Renal pelvis (tissue), 12 donors: ENCODE measurements at places on chromosomes 2 and 18. TPM values are rescaled to one million over a fixed set of nuclear protein-coding genes. Genes with fewer than 3 reads are reported as not detected.

The ASAP2 gene
- 53.4 TPM for polyA plus RNA-seq

The FNDC4 gene
- 6.6 TPM for polyA plus RNA-seq

The GPAT2 gene
- 2.8 TPM for polyA plus RNA-seq

The PRSS56 gene
- polyA plus RNA-seq, result not detected

The ALPP gene
- polyA plus RNA-seq, result not detected

The PAX3 gene
- polyA plus RNA-seq, result not detected

The DUSP19 gene
- 4.2 TPM for polyA plus RNA-seq

The TFPI gene
- 38.1 TPM for polyA plus RNA-seq

The FOXI3 gene
- 0.18 TPM for polyA plus RNA-seq

The EGR4 gene
- polyA plus RNA-seq, result not detected

The CASP10 gene
- 7.0 TPM for polyA plus RNA-seq

The GAREM2 gene
- 9.3 TPM for polyA plus RNA-seq

The ASB18 gene
- 0.13 TPM for polyA plus RNA-seq

The HTR2B gene
- polyA plus RNA-seq, result 7.3 TPM

The TRABD2A gene
- polyA plus RNA-seq, result 0.88 TPM

The C1QL2 gene
- not detected for polyA plus RNA-seq

The GPR75 gene
- 3.9 TPM for polyA plus RNA-seq

The SLC38A11 gene
- 5.3 TPM for polyA plus RNA-seq

The FIGN gene
- 9.3 TPM for polyA plus RNA-seq

The HOXD3 gene
- 26.0 TPM for polyA plus RNA-seq

The HOXD8 gene
- 181 TPM for polyA plus RNA-seq

The CROCC2 gene
- 0.06 TPM for polyA plus RNA-seq
